KG1 (cell line): ENCODE measurements at places on chromosomes 4 and X.

DNA sequence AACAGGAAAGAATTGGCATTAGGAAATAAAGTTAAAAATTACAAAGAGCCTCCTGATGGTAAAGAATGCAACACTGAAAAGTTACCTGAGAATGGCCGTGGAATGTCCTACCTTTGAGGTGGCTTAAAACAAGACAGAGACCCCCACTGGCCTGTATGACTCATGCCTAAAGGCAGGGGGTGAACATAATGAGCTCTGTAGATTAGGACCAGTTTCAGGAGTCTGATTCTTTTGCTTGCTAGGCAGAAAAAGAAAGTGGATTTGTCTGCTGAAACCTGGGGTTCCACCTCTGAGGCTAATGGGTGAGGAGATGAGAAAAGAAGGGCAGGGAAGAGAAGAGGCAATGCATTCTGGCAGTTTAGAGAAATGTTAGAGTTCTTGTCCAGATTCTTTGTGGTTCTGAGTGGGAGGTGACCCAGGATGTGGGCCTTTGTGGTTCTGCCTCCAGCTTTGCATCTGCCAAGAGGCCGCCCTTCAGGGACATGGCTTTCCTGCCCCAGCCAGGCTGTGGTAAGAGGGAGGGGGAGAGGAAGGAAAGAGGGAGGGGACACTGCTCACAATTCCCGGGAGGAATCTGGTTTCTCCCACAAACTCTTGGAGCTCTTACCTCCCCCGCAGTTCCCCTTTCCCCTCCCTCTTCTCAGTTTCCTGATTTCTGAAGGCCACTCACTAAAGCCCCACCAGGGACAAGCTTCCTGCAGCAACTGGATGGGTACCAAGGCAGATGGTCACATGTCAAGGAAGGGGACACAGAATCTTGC lies 109.6 kb downstream of the EFNB1 start:
- no peak for DNase-seq

DNA sequence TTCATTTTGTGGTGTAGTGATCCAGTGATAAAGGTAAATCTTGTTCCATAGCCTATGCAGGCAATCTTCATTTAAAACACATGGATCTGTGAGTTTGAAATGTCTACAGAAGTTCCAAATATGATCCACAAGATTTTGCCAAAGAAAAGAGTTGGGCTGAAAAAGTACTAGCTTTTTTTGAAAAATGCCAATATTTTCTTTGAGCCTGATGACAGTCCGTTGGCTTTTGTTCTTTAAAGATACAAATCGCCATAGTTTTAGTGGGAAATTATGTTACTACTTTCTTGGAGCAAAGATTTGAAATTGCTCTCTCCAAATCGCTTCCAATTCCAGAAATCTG lies 71.5 kb downstream of the HPGD start:
- no peak for DNase-seq

GRCh38 chrX:149230689-149231088 lies 274.4 kb downstream of the IDS start:
- no peak for DNase-seq

GRCh38 chr4:184475096-184475461 lies 729 bp upstream of the IRF2 start:
- no peak for DNase-seq

GRCh38 chr4:33025236-33025635 lies 2305.1 kb downstream of the PCDH7 start:
- DNase-seq = no peak

- DNase-seq = no peak
Observed at GRCh38 chr4:182206916-182207315, 36.3 kb upstream of the TENM3 start.

GRCh38 chr4:48315728-48316630 lies 25.4 kb upstream of the SLAIN2 start:
- no peak for DNase-seq

- DNase-seq = no peak
Observed at GRCh38 chr4:112377171-112377570, 80.0 kb downstream of the ALPK1 start.

DNA sequence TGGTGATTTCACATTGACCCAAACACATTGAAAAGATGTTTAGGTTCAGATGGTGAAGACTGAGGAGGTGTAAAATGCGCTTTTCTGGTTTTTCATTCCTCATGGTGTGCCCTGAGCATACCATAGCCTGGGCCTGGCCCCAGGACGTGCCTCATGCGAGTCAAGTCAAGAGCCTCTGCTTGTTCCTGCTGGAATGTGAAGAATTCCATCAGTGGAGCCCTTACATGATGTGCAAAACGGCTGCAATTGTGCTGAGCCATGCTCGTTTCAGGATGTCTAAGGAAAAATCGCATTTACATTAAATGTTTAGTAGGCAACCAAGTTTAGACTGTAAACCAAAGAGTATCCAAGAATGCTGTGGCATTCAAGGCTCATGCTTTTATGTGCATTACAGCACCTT lies 34.9 kb downstream of the GYG2 start:
- no peak for DNase-seq

DNA sequence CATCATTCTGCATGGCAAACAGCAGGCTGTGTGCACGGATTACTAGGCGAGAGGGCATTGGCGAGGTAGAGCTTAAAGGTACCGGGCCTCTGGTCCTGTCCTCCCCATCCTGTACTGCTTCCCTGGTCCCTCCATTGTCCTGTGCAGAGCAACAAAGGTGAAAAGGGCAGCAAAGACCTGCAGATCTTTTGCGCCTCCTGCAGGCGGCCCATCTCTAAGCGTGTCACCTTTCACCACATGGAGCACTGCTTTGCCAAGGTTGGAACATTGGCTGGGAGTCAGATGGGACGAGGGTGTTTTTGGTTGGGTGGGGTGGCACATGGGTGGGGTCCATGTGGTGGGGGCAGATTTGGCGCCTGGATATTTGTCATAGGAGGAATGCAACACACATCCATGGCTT lies 64.7 kb upstream of the UXT start:
- no peak for DNase-seq

GRCh38 chrX:94942603-94943002 lies 1268.6 kb downstream of the FAM133A start:
- DNase-seq = no peak

- DNase-seq = no peak
Observed at GRCh38 chr4:3221184-3221494, 27.8 kb upstream of the MSANTD1 start.
